ENCODE measurements at places on chromosomes 5 and 9.
A peak's percentile ranks its signal among the peaks of the same experiment; 100 is the strongest.

GRCh38 chr9:99069075-99069474 lies 35.8 kb upstream of the TGFBR1 start:
- no peak for DNase-seq

DNA sequence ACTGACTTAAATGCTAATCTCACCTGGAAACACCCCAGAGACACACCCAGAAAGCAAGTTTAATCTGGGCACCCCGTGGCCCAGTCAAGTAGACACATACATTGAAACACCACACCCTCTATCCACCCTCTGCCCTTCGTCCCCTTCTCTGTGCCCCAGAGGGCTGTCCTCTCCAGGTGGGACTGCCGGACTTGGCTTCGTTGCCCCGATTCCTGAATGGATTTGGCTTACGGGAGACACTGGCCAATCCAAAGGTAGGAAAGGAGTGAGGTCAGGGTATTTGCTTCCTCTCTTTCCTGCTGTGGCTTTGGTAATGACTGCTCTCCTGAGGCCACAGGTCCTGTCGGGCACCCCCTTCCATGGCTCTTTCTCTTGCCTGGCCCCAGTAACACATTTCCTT lies 25.2 kb upstream of the COL27A1 start:
- no peak for DNase-seq

GRCh38 chr5:115022303-115022702 lies 147.4 kb downstream of the TRIM36 start:
- no peak for DNase-seq

DNA sequence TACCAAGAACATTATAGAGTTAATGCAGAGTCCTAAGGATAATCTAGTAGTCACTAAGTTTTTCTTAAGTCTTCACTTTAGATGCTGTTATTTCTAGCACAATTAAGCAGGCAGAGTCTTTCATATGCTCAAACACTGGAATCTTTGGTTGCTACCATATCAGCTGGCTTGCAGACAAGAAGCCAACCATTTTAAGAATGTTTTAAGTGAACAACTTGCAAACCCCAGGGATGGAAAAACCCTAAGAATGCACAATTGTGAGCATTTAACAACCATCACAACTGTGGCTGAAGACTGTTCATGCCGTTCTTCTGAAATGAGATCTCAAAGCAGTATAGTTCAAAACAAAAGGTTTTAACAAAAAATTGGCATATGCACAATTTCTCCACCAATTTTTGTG lies 55.1 kb downstream of the CSNK1A1 start:
- no peak for DNase-seq

DNA sequence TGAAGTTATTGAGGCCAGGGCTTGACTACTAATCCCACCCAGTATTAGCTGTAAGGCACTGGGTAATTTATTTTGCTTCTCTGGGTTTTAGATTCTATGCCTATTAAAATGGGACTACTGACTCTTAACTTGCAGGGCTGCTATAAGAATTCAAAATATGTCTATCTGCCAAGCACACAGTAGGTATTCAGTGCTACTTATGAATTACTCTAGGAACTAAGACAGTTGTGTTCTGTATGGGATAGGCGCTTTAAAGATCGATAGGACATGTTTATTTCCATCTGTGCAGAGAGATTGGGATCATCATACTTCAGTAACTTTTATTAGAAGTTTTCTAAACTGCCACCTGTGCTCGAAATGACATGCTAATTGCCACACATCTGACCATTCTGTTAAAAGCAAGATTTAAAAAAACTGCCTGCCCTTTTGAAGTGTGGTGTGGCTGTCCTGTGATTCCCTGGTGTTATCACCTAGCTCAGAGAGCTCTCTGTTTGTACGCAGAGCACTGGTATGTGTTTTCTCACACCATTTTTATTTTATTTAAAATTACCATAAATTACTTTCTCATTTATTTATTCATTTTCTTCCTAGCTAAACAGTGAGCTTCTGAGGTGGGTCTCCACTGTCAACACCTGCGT lies 58.7 kb downstream of the FYB1 start:
- peak; percentile 18 for DNase-seq

- no peak for DNase-seq
Observed at GRCh38 chr5:124730381-124730780, 16.1 kb downstream of the ZNF608 start.

DNA sequence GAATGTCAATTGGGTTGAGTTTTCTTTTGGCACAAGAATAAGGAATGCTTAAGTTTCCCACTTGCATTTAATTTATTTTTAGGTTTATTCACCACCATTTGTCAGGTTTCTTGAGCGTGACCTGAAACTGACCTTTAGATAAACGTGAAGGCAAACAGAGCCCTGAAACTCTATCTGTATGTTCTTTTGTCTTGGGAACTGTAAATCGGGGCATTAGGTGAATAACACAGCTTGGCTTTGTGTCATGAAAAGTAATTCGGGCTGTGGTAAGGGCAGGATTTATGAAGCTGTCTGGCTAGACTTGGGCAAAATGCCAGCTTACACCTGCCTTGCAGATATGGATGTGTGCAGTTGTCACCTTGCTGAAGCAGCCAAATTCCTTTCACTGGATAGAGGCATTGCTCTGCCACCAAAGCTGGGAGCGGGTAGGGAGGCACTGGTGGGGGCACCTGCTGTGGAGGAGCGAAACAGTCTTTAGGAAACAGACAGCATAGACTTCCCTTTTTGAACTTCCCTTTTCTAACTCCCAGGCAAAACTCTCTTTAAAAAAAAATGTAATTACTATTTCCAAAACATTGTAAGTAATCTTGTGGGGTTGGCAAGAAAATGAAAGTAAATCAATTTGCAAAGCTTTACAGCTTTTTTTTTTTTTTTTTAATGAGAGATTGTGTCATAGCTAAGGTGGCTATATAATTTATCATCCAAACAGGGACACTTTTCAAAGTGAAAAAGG lies 545.2 kb downstream of the CSNK1G3 start:
- DNase-seq: peak; percentile 15

DNA sequence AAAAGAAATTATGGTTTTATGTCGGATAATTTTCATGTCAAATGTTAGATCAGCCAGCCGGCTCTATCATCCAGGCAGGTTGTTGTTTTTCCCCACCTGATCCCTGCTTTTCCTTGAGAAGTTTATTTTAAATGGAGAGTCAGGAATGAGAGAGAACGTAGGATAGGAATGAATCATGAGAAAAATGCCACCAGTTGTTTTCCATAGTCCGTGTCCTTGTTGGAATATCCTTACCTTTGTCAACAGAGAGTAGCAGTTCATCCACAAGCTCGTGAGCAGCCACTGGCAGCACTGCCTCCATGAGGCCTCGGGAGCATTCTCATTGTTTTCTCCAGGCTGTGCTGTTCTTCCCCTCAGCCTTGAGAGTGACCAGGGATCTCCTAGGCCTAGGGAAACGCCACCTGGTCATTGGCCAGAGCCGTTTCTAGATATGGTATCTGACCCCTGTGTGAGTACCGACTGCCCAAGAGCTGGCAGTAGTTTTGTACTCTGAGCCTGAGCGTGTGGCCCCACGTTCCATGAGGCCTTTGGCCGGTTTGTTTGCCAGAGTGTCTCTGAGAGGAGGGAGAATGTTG lies 293.3 kb downstream of the FANCC start:
- DNase-seq: no peak

DNA sequence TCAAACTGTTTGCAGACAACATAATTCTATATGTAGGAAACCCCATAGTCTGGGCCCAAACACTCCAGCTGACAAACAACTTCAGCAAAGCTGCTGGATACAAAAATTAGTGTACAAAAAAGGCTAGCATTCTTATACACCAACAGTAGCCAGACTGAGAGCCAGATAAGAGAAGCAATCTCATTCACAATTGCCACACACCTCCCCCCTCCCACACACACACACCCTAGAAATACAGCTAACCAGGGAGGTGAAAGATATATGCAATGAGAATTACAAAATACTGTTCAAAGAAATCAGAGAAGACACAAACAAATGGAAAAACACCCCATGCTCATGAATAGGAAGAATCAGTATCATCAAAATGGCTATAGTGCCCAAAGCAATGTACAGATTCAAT lies 9.0 kb downstream of the MTREX start:
- no peak for DNase-seq

- no peak for DNase-seq
Observed at GRCh38 chr9:129256959-129257713, 79.1 kb upstream of the IER5L start.

GRCh38 chr5:68484307-68485068 lies 268.9 kb downstream of the PIK3R1 start:
- no peak for DNase-seq

DNA sequence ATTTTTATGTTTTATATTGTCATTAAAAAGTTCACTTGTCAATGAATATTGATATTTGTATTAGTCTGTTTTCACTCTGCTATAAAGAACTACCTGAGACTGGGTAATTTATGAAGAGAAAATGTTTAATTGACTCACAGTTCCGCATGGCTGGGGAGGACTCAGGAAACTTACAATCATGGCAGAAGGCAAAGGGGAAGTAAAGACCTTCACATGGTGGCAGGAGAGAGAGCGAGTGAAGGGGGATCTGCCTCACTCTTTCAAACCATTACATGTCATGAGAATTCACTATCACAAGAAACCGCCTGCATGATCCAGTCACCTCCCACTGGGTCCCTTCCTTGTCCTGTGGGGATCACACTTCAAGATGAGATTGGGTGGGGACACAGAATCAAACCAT lies 27.4 kb downstream of the SRD5A1 start:
- DNase-seq: no peak

GRCh38 chr5:124570285-124571035 lies 176.0 kb downstream of the ZNF608 start:
- DNase-seq: peak; percentile 19

- no peak for DNase-seq
Observed at GRCh38 chr9:107874591-107875369, 385.2 kb upstream of the KLF4 start.

DNA sequence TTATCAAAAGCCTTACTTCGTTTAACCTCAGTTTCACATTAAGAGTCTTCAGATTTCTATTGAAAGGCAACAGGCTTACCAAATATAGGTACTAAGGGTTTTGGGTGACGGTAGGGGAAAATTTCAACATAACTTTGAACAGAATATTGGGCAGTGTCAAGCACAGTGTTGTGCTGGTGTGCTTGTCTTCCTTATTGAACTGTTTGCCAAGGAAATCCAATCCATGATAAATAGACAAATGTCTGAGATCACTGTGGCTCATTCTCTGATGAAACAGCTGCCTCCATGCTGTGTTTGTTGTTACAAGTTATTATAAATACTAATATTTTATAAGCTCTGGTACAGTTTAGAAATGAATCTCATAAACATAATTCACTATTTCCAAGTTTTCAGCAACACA lies 730.1 kb downstream of the NR2F1-AS1 start:
- DNase-seq: no peak

DNA sequence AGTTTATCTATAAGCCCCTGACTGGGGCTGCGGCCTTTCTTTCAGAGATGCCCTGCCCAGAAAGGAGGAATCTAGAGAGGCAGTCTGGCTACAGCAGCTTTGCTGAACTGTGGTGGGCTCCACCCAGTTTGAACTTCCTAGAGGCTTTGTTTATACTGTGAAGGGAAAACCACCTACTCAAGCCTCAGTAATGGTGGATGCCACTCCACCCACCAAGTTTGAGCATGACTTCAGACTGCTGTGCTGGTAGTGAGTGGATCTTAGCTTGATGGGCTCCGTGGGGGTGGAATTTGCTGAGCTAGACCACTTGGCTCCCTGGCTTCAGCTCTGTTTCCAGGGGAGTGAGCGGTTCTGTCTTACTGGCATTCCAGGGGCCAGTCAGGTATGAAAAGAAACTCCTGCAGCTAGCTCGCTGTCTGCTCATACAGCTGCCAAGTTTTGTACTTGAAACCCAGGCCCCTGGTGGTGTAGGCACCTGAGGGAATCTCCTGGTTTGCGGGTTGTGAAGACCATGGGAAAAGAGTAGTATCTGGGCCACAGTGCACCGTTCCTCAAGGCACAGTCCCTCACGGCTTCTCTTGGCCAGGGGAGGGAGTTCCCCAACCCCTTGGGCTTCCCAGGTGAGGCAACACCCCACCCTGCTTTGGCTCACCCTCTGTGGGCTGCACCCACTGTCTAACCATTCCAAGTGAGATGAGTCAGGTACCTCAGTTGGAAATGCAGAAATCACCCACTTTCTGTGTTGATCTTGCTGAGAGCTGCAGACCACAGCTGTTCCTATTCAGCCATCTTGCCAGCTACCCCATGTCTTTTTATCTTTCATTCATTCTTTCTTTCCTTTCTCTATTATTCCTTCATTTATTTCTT lies 211.8 kb upstream of the C9orf72 start:
- DNase-seq: no peak

GRCh38 chr9:135674977-135675376 lies 11.9 kb downstream of the LCN9 start:
- DNase-seq: no peak

GRCh38 chr9:127608104-127608966 lies 3.7 kb upstream of the STXBP1 start:
- DNase-seq: peak; percentile 94

GRCh38 chr5:7794311-7794710 lies 56.6 kb downstream of the CFAP90 start:
- DNase-seq: no peak

DNA sequence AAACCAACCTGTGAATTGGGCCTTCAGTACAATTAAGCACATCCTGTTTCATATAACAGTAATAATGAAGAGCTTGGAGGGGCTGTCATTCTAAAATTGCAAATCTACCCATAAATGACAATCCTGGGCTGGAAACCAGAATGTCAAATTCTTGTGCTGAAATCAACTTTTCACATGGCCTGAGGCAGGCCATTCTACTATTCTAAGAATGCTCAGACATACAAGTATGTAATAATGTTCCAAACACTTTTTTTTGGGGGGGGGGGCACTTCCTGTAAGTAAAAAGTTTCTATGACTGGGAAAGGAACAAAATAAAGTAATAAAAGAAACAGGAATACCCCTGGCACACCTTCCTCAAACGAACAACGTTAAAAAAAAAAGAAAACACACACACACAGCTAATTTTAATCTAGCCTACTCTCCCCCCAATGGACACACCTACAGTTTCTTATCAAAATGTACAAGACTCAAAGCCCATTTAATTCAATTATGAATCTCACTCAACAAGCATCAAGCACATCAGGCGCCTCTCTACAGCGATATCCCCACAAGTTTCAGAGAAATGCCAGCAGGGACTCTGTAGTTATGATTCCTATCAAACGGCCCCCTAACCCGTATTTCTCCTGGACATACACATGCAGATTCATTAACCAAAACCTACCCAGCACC lies 1.4 kb downstream of the ETF1 start:
- no peak for DNase-seq

Data from NCI-H526 (cell line).